ENCODE measurements at places on chromosomes 5 and 9. TPM values are rescaled to one million over a fixed set of nuclear protein-coding genes. Genes with fewer than 3 reads are reported as not detected.

GNA14 gene
- total RNA-seq: 0.15 TPM

IRX2 gene
- total RNA-seq: 0.10 TPM

TMEM250 gene
- 34.0 TPM for total RNA-seq

GRM6 gene
- not detected for total RNA-seq

TLR4 gene
- 0.33 TPM for total RNA-seq

FAM53C gene
- total RNA-seq: 50.4 TPM

GRCh38 chr5:177085985-177086653, 596 bp upstream of the FGFR4 start:
- H3K4me1 ChIP-seq: no peaks in the 10 kb centered on the region
- no peaks in the 10 kb centered on the region for H3K27me3 ChIP-seq
- H3K36me3 ChIP-seq: no peaks in the 10 kb centered on the region
- peak overlapping the region; percentile 37 for H3K4me3 ChIP-seq

DNA sequence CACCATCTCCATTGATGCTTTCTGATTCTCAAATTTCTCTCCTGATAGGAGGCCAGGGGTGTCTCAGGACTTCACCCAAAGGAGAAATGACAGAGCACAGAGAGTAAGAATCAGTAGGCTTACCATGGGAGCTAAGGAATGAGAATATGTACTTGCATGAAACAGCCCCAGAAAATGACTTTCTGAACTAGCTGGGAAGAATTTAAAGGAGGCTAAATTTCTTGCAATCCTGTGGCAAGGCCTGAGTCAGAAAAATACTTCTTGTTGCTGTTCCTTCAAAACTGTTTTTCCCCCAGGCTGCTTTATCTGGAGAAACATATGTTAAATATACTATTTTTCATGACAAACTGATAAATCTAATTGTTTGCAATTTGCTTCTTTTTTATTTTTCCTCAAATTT, 53.4 kb upstream of the FBXL7 start:
- no peaks in the 10 kb centered on the region for H3K36me3 ChIP-seq
- DNase-seq: no peak

DNA sequence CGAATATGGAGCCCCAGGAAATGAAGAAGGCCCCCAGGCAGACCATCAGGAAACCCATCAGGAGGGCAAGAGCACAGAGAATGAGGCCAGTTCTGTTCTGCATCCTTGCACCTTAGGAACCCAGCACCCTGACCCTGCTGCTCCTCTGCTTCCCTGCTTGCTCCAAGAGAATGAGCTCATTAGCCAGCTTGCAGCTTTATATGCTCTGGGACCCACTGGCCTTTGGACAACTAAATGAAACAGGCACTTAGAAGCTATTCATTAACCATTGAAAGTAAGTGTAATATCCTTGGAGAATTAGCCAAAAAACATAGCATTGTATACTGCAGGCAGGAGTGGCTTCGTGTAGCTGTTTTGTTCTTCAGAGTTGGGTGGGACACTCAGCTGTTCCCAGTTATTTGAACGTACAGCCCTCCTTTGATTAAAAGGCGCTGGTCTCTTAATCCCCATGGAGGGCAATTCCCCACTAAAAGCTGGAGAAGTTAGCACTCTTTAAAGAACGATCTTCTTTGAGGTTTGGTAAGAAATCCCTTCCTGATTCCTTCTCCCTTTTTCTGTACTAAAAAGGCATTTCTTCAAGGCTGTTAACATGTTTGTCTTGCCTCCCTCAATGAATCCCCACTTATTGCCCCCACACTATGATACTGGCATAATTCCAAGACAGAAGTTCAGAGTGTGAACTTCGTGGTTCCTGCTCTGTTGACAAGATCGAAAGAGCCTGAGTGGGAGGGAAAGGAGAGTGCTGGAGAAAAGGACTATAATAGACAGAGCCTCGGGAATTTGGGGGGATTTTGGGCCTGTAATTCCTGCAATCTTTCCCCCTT, at the start of gene TMEM252:
Gene TMEM252, minus strand, starts transcription at position 172 of the 824 bp plus-strand sequence. Its CDS starts 69 bp downstream, at position 103.
- no peaks in the 10 kb centered on the region for H3K4me1 ChIP-seq
- no peak for DNase-seq
- H3K27ac ChIP-seq: no peak within 1 kb of the TSS
- no peaks in the 10 kb centered on the region for H3K36me3 ChIP-seq
- H3K27me3 ChIP-seq: no peaks in the 10 kb centered on the region

GRCh38 chr9:114109124-114109523, 10.0 kb upstream of the KIF12 start:
- H3K27ac ChIP-seq: no peak overlapping the region
- DNase-seq: no peak
- no peaks in the 10 kb centered on the region for H3K36me3 ChIP-seq

GRCh38 chr5:32458880-32459495, 14.4 kb upstream of the ZFR start:
- no peaks in the 10 kb centered on the region for H3K36me3 ChIP-seq
- no peak overlapping the region for H3K27ac ChIP-seq
- no peak for DNase-seq

Data from Panc1 (cell line).